ENCODE measurements at places on chromosomes 16 and 17.

- DNase-seq = no peak
Observed at GRCh38 chr17:41004397-41004796, 4.5 kb downstream of the KRTAP3-1 start.

- peak; percentile 51 for DNase-seq
Observed at GRCh38 chr17:66673668-66674276, 161.1 kb upstream of the CACNG5 start.

- peak; percentile 45 for DNase-seq
Observed at GRCh38 chr17:65588181-65588808, 26.8 kb upstream of the AXIN2 start.

GRCh38 chr17:42754782-42755181, 6.2 kb upstream of the RAMP2 start:
- no peak for DNase-seq

DNA sequence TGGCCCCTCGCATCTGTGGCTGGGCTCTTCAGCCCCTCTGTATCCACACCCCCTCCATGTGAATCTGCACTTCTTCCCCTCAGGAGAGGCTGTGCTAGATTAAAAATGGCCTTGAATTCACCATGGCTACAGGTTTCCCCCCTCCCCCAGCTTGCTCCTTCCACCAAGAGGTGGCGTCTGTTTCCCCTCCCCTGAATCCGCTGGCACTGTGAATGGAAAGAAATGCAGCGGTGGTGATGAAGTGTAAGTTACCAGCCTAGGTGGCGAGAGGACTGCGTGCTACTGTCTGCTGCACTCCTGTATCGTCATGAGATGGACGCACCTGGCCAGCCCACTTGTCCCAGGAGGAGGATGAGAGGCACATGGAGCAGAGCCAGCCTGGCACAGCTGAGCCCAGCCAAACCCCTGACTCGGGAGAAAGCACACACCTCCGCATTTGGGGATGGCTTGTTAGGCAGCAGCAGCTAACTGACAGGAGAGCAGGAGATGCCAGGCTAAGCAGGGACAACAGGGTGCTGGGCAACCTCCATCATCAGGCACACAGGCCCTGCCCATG, 26.2 kb downstream of the TNFRSF13B start:
- no peak for DNase-seq

DNA sequence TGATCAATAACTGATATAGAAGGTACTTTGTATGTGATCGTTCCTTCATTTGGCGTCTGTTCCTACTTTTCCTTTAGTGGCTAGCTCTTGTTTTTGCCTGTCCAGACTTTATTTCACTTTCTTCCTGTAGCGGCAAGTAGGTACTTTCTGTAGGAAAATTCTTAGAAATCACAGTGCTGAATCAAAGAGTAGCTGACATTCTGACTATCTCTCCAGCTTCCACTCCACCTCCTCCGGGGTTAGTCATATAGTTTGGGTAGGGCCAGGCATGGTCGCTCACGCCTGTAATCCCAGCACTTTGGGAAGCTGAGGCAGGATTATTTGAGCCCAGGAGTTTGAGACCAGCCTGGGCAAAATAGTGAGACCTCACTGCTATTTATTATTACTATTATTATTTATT, 29.9 kb upstream of the PAFAH1B1 start:
- DNase-seq = no peak
